NCI-H524 treated with DMSO at 0.1 percent for 48 hours (cell line): ENCODE measurements at places on chromosomes 5 and 9.

- DNase-seq = no peak
Observed at GRCh38 chr9:109816490-109816889, 36.5 kb downstream of the PALM2AKAP2 start.

DNA sequence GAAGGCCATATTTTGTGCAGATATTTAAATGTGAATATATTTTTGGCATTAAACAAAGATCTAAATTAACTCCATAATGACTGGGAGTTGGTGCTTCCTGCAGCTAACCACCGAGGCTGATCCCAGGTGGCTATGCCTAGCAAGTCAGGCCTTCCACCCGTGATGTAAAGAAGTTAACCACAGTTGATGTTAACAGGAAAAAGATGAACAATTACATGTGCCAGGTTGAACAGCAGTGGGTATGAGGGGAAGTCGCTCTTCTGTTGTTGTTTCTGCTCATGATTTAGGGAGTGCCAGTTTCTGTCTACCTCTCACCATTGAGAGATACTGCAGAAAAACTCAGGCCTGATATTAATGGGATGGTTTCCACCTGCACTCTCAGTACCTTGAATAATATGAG lies 334.3 kb downstream of the EBF1 start:
- DNase-seq = no peak

DNA sequence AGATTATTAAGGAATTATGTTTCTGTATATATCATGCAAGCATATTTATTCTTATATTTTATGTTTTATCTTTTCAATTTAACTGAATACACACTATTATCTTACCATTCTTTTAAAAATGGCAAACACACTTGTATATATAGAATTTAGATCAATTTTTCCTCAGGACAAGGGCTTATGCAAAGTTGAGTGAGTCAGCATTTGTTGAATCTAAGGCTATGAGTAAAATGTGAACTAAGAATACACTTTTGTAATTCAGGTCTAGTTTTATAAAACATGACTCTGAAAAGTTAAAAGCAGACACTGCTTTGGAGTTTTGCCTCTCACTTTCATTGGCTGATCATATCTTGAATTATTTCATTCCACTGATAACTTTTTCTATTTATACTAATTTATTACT lies 127.8 kb downstream of the FOCAD start:
- no peak for DNase-seq

DNA sequence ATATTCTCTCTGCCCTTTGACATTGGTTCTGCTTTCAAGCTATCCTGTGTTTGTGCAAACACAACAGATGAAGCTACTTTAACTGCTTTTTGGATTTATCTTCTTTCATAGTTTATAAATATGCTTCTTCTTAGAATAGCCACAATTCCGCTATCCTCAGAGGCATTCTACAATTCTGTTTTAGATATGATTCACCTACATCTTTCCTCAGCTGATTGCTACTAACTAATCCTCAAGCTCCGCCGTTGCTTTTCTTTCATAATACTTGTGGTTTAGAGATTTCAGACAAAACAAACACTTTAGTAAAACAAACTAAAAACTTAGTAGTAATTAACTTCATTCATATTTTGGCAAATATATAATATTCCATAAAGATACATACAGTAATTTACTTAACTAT lies 52.5 kb downstream of the ECPAS start:
- no peak for DNase-seq

DNA sequence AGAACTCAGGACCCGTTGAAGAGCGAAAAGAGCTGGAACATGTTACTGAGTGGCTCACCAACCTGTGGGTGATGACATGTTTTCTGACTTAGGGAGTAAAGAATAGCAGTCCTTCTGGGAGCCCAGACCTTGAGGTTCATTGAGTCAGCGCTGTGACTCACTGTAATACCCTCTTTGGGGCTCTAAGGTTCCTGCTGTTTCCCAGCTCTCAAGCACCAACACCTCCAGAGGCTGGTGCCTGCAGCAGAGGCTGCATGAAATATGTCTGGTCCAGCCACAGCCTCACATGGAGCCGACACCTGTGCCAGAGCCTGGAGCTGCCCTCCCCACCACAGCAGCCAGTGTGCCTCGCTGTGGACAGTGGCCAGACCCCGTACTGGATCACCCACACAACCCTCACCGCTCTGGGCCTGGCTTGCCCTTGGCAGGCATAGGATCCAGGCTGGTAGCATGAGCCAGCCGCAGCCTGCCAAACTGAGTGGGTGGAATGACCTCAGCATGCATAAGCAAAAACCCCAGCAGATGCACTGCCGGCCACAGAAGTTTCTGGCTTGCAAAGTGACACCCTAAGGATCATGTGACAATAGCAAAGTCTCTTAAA lies 143.5 kb upstream of the MRPS30 start:
- DNase-seq = no peak

GRCh38 chr5:59766427-59767210 lies 126.9 kb downstream of the PDE4D start:
- DNase-seq = no peak

GRCh38 chr9:17065062-17065461 lies 69.8 kb upstream of the CNTLN start:
- no peak for DNase-seq

GRCh38 chr9:83431101-83432060 lies 106.8 kb downstream of the FRMD3 start:
- no peak for DNase-seq

GRCh38 chr9:75626860-75627259 lies 263.6 kb upstream of the PCSK5 start:
- DNase-seq = no peak

- no peak for DNase-seq
Observed at GRCh38 chr5:32780508-32780919, 69.4 kb downstream of the NPR3 start.

GRCh38 chr5:62082370-62082801 lies 223.6 kb upstream of the KIF2A start:
- DNase-seq = no peak

GRCh38 chr5:28415791-28416443 lies 1377.5 kb upstream of the CDH9 start:
- DNase-seq = no peak

DNA sequence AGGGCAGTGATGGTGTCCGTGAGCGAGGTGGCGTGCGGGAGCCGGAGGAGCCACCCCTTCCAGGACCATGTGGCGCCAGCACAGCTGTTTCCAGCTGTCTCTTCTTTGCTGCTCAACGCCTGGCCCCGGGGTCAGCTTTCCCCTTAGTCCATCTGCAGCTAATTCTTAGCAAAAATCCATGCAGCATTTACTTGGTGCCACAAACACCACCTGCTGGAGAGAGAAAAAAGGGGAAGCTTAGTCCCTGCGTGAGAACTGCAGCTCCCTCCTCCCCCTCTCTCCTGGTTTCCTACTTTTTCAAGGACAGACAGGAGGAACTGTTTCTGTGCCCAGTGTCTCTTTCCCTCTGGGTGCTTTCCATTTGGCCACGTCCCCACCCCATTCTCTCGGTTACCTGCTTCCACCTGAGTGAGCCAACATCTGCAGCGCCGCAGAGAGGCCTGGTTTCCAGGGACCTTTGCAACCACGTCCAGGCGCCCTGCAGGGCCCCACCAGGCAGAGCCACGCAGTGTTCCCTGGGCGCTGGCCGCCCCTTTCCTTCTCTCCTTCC lies 3.4 kb downstream of the SLC6A19 start:
- peak; percentile 48 for DNase-seq

DNA sequence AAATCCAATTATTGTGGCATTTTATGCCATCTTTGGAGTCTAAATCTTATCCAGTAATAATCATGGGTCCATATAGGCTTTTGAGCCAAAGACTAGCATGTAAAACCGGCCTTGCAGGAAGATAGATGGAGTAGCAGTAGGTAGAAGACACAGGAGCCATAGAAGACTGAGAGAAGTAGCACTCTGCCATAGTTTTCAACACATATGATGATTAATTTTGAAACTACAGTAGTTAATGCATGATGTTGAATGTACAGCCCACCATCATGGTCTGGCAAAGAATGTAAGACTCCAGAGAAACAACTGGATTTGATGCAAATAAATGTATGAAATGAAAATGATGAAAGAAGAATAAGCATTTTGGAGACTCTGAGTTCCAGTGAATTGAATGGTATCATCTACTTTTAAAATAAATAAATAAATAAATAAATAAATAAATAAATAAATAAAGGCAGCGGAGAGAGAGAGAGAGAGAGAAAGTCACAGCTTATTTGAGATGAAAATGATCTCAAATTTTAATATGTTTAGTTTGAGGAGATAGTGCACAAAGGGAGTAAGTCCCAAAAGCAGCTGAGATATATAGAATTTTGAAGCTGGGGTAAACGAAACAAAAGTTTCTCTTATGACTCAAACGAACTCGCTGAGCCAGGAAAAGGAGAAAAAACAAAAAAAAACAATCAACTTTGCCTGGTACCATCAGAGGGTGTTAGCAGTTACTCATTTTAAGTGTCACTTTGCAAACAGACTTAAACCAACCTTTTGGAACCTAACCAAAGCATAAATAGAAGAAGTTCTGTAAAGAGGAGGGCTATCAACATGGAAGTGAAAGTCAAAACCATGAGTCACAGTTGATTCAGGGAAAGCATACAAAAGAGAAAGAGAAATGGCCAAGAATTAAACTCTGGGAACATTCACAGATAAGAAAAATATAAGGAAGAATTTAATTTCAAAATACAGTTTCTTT lies 388.7 kb downstream of the CETN3 start:
- DNase-seq = no peak

GRCh38 chr9:79619930-79620329 lies 48.2 kb downstream of the TLE4 start:
- no peak for DNase-seq

DNA sequence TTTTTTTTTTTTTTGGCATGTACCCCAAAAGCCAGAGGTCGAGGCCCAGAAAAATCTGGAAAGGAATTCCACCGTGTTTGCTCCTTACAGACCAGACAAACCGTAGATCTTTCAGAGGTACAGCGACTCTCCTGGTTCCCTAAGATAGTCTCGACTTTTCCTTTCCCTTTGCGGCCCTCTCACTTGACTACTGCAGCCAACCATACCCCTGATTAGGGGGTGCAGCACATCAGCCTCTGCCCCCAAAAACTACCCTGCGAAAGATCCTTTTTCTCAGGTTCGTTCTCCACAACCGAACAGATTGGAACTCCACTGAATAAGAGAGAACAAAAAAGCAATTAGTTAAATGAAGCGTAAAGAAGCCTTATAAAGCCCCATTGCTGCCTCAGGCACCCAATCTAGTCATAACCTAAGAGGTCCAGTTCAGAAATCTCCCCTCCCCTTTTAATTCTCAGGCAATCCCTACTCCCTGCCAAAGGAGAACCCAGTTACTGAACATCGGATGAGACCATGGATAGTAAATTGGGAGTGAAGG lies 379 bp upstream of the TICAM2 start:
- no peak for DNase-seq

DNA sequence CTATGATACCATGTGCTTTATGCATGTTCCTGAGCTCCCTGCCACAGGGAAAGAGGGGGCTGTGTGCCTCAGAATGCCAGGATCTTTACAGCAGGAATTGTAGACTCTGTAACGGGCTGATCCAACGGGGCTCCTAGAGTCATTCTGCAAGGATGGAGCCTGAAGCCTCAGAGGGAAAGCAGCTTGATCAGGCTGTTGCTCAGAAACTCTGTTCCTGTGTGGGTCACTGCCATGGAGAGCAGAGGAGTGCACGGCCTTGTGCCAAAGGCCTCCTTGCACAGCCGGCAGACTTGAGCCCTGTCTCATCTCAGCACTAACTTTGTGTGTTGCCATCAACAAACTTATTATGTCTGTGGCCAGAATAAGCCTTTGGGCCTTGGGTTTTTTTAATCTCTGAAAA lies 51.8 kb downstream of the AMBP start:
- DNase-seq = no peak

GRCh38 chr9:109967651-109968642 lies 187.9 kb downstream of the PALM2AKAP2 start:
- DNase-seq = no peak

DNA sequence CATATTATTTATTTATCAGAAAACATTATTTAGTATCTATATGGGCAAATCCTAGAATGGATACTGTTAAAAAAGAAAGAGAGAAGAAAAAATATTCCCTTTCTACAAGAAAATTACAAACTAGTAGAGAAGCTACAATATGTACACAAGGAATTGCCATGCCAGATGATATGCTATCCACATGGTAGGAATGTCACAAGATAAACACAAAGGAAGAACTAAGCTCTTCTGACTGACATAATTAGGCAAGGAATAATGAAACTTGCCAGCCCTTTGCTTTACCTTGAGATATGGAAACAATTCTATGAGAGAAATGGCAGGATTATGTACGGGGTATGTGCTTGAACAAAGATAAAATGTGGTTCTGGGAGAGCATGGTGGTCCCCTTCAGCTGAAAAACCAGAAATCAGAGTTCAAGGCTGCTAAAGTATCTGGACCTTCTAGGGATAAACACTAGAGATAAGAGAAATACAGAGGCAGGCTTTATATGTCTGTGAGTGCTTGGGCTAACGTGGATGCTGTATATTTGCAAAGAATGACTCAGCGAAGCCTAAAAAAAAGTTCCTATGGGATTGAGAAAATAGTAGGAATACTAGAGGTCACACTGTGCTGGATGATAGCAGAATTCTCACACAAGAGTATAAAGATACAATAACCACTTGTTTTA lies 451.6 kb downstream of the TLE1 start:
- DNase-seq = no peak

DNA sequence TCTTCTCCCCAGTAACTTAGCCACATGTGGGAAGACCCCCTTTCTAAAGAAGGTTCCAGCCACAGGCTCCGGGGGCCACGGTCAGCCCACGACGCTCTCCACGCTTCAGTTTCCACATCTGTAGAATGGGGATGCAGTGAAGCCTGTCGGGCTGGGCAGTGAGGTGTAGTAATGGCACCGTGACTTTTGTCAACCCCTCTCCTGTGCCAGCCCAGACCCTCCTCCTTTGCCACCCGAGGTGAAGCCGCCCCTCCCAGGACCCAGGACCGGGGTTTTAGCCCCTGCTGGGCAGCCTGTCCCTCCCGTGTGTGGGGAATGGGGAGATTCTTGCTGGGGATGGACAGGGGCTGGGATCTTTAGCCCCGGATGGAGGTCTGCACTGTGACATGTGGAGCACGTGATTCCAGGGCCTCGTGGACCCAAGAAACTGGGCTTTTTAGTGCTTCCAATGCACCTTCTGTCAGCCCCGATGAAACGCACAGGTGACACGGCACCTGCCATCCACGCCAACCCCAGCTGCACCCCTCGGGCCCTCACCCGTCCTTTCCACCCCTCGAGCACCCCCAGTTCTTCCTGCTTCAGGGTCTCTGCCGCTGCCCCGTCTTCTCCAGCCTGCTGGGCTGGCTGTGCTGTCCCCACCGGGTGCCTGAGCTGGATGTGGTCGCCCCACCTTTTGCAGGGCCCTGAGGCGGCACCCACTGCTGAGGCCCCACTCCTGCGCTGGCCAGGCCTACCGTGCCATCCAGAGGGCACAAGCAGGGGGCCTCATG lies 13.4 kb upstream of the RNU6ATAC start:
- no peak for DNase-seq
